ENCODE measurements at places on chromosomes 1 and 21.
A peak's percentile ranks its signal among the peaks of the same experiment; 100 is the strongest.

DNA sequence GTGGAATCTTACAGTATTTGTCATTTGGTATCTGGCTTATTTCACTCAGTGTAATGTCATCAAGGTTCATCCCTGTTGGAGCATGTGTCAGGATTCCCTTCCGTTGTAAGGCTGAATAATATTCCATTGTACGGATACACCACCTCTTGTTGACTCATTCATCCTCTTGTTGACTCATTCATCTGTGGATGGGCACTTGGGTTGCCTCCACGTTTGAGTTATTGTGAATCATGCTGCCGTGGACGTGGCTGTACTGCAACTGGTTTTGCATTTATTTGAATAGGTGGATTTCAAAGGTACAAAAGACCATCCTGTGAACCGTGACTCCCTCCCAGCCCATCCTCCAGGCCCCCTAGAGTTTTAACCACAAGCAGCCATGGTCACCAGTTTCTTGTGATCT is 11.9 kb upstream of the TCP10L start:
- peak; percentile 90 for DNase-seq

DNA sequence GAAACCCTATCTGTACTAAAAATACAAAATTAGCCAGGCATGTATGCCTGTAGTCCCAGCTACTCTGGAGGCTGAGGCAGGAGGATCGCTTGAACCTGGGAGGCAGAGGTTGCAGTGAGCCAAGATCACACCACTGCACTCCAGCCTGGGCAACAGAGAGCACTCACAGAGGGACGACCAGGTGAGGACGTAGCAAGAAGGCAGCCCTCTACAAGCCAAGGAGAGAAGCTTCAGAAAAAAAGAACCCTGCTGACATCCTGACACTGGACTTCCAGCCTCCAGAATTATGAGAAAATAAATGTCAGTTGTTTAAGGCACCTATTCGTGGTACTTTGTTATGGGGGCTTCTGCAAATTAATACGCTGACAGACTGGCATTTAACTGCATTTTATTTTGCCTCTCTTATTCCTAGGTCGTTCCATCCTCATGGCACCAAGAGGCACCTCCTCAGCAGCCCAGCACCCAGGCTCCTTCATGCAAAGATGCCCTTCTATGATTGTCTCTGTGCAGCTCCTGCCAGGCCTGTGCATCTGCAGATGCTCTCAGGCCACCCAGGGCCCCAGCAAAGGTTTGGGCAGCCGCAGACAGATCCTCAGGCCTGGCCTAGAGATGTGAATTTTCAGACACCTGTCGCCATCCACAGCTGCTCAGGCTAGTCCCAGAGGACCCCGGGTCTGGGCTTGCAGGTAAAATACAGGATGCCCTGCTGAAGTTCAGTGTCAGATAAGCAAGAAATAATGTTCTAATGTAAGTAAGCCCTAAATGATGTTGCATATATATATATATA is 86.0 kb upstream of the COX20 start:
- DNase-seq, result no peak

DNA sequence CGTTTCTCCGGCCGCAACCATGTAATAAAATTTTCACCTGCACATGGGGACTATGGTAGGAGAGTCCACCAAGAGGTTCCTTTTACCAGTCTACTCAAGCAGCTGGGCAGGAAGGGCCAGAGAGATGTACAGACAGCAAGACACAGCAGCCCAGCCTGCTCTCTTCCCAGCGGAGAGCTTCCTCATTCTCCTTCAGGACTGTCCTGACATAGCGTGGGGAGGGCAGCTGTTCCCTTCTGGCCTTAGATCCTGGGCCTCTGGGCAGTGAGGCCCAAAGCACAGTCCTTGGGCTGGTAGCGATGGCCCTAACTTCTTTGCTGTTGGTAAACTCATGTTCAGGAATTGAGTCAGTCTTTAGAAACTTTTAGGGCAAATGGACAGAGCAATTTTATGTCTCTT is 89.1 kb downstream of the BCAR3 start:
- no peak for DNase-seq

DNA sequence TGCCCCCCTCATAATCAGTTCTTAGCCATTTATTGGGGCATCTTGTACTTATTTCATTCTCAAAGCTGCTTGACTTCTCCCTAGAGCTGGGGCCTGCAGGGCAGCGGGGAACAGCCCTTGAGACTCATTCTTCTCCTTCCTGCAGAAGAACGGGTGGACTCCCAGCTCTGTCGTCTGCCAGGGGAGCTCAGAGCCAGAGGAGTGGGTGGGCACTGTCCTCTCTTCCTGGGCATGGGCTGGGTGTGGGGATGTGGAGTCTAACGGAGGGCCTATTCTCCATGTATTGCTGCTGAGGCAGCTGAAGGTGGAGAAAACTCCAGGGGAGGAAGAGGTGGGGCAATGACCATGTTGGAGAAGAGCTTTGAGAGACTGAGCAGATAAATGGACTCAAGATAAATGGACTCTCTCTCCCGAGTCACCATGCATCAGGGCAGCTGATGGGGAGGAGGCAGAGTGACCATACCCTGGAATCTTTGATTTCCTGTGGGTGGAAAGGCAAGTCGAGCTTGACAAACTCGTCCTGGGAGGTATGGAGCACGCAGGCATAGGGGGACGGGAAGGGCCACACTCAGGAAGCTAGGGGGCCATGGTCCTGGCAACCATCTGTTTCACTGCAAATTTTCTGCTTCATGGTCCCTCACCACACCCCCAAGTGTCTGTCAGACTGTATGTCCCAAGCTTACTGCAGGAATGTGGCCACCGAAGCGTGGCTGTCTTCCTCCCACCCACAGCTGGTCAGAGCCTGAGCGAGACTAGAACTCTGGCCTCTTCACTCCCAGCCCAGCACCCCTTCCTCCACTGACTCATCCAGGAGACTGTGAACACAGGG is 56.9 kb upstream of the ATP2B4 start:
- DNase-seq, result peak; percentile 83

- DNase-seq, result peak; percentile 52
Observed at GRCh38 chr1:9100471-9101043, 28.3 kb downstream of the GPR157 start.

GRCh38 chr1:64595871-64596515 is 126.1 kb downstream of the CACHD1 start:
- DNase-seq, result no peak

GRCh38 chr21:42640486-42640885 is 12.9 kb upstream of the PDE9A start:
- no peak for DNase-seq

GRCh38 chr1:62269851-62270495 is 49.3 kb downstream of the KANK4 start:
- no peak for DNase-seq

DNA sequence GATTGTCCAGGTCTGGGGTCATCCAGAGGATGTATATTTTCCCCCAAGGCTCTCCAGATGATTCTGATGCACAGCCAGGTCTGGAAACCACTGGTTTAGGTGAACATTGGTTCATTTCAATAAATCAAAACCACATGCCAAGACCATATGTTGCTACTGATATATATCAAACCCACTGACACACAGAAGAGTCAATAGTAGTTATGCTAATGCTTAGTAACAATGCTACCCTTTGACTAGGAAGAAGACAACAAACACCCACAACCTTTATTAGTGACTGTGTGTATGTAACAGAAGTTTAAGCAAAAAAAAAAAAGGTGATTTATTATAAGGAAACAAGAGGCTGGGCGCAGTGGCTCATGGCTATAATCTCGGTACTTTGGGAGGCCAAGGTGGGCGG is 35.6 kb upstream of the POU2F1 start:
- no peak for DNase-seq

- DNase-seq, result peak; percentile 22
Observed at GRCh38 chr1:39500862-39501389, 9.5 kb downstream of the BMP8A start.

DNA sequence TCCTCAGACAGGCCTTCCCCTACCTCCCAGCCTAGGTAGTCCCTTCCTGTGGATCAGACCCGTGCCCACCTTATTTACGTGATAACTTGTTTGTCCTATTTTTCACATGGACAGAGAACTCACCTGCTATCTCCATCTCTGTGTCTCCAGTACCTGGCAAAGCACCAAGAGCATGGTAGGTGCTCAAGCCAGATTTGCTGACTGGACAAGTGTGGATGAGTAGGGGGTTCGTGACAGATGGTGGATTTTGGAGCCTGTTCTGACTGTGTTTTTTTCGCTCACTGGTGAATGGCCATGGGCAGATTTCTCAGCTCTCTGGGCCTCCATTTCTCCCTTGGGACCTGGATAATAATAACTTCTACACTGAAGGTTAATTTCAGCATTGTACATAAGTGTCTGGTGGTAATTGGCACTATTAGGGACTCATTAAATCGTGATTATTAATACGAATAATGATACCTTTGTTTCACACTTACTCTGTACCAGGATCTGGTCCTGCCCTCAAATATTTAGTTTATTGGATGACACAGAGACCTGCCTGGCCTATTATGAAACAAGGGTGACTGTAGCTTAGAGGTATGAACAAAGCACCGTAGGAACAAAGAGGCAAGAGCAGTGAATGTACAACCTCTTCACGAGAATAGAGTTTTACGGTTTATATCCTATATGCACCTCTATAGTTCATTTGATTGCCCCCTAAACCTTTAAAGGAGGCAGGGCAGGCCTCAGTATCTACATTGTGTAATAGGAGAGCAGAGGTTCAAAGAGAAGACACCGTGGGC is 24.5 kb upstream of the SLC26A9 start:
- DNase-seq, result no peak

DNA sequence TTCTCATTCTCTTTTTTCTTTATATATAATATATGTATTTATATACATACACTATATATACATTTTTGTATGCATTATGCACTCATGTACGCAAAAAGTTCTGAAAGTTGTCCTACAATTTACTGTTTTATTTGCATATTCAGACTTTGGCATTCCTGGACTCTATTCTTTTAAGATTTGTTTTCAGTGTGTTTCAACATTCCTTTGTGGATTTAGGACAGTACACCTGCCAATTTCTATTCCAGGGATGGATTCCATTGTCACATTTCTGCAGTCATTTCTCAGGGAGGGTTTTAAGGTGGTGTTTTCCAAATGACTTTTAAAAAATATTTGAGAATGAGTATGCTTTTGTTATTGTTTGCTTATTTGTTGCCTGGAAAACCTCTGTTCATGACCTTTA is 76.2 kb downstream of the TPR start:
- no peak for DNase-seq

GRCh38 chr1:46719689-46720088 is 775 bp upstream of the EFCAB14 start:
- DNase-seq, result no peak

DNA sequence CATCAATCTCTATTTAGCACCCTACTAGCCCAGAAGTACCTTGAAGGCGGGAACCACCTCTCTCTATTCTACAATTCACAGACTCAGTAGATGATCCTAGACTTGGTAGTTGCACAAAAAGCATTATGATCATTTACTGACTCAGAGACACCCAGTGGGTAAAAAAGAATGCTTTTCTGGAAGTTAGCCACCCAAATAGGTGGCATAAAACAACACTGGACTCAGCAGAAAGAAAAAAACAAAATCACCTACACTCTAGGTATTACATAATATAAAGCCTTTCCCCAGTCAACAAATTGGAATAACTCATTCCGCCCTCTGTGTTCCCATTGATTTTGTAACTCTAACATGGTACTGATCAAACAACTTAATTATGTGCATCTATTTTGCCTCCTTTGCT is 126.3 kb downstream of the PTPN14 start:
- no peak for DNase-seq

DNA sequence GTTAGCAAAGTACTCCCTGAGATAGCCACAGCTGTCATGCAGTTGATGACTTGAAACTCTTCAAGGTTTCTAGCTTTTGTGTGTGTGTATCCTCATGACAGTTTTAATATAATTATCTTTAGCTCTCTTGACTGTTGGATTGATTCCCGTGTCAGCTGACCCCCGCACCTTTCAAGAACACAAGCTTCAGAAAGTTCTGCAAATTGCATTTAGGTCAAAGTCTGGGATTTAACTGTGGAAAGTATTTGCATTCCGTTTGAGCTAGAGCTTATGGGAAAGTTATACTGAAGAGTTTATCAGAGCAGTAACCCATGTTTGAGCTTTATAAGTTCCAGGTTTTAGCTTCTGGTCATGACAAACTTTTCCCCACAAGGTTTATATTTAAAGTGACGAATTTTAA is 380.1 kb upstream of the CHRM3 start:
- DNase-seq, result no peak

DNA sequence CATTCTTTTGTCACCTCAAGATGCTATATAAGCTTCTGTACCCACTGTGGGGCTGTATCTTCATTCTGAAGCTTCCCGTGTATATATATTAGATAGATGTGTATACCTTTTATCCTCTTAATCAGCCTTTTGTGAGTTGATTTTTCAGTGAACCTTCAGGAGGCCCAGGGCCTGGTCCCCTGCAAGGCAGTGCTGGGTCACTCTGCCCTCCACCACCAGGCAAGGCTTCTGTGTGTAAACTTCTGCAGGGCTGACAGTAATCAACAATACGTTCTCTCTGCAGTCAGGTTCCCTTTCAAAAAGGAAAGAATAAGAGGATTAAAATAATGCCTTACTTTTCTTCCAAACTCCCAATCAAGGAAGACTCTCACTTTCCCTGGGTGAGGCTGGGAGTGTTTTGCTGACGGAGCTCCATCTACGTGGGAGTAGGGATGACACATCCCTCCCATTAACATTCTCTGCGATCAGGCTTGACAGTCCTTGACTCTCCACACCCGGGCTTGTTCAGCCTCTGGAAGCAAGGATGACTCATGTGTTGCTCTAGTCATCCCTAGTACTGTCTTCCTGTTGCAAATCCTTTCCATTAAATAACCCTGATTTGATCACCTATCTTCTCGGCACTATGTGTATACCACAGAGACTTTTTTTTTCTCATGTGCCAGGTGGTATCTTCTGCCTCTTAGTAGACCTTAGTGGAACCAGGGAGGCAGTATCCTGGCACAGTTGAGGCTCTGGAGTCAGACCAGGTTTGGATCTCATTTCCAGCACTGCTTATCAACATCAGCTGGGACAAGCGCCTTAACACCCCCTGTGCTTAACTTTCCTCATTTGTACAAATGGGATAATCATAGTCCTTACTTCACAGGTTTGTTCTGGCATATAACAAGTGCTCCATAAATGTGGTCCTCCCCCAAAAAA is 70.3 kb upstream of the KCNK1 start:
- DNase-seq, result peak; percentile 91

GRCh38 chr1:177902266-177902665 is 67.6 kb downstream of the SEC16B start:
- DNase-seq, result no peak

GRCh38 chr1:235253219-235253962 is 74.6 kb downstream of the ARID4B start:
- peak; percentile 83 for DNase-seq

GRCh38 chr21:39632796-39633442 is 20.2 kb downstream of the B3GALT5 start:
- DNase-seq, result peak; percentile 60

- DNase-seq, result no peak
Observed at GRCh38 chr1:53066488-53066887, 4.5 kb downstream of the PODN start.
